ENCODE measurements at places on chromosomes 7 and 10.

- DNase-seq, result peak; percentile 90
Observed at GRCh38 chr10:61992671-61993668, 91.5 kb downstream of the ARID5B start.

GRCh38 chr10:115572740-115573455, 479.7 kb downstream of the ATRNL1 start:
- no peak for DNase-seq

DNA sequence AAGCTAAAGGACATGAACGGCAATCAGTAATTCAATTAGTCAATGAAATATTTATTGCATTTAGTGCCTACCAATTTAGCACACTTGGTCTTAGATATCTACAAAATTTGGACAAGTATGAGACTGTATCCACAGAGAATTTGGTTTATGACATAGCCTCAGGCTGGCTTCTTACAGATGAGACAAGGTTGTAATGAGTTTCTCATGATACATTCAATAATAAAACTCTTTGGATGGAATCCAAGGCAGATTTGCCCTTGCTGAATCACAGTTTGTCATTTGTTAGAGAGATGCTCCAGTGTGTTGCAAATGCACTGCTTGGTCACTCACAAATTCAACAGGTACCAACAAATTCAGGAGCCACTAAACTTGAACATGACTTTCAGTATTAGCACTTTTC, 162.5 kb downstream of the GPR37 start:
- DNase-seq, result peak; percentile 37

- DNase-seq, result no peak
Observed at GRCh38 chr7:20144801-20145200, 72.4 kb downstream of the MACC1 start.

GRCh38 chr7:16365177-16365576, 56.2 kb downstream of the CRPPA start:
- DNase-seq, result peak; percentile 15

- DNase-seq, result no peak
Observed at GRCh38 chr7:83096065-83096580, 66.6 kb downstream of the PCLO start.

- DNase-seq, result peak; percentile 38
Observed at GRCh38 chr10:112137154-112137987, 46.2 kb downstream of the GPAM start.

DNA sequence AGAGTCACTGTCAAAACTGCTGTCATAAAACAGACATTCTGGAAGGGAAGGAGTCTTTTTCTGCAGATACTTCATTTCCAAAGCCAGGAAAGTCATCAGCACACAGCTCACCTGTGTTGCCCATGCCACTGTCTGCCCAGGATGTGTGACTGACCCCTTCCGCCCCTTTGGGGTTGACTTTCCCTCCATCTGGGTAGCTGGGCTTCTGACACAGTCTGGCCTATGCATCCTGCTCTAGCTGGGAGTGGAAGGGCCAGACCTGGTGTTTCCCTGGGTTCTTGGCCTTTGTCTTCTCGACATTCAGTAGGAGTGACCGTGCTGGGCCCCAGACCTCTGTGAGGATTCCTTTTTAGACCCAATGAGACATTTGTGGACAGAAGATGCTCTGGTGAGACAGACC, 378.9 kb upstream of the NUPR2 start:
- no peak for DNase-seq

GRCh38 chr7:121545418-121545817, 149.3 kb upstream of the FAM3C start:
- DNase-seq, result no peak

DNA sequence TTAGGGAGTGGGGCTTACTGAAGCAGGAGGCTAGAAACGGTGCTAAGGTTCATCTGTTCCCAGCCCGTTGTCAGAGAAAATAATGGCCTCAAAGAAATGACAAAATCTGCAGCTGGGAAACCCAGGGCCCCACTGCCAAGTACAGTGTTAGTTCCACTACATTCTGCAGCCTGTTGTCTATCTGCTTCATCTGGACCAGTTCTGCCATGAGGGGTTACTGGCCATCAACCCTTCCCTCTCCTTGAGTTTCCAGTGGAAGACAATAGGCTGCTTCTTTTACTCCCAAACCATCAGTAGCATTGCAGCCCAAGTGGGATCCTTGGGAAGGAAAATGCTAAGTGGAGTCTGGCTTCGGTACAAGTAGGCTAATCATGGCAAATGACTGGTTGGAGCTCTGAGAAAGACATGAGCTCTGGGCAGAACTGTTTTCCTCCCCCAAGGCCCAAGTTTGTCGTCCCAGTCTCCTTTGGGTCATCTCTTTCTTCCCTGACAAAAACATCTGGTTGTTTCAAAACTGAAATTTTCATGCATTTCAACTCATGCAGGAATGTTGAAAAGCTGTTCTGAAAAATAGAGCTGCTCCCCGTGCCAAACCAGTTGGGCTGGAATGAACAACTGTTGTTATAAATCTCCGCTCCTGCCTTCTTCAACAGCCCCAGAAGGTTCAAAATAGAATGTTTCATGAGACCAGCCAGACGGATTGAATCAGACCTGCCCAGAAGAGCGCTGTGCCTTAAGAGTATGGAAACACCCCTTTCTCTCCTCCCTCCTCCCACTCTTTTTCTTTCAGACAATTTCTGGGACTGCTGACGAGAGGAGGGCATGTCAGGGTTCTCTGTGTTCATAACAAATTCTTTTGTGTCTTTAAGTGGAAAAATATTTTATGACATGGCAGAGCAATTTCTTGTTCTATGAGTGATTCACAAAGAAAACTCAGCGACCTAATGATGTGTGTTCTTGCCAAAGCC, 116.6 kb downstream of the RAB18 start:
- peak; percentile 79 for DNase-seq

- no peak for DNase-seq
Observed at GRCh38 chr7:94650147-94651051, 5.5 kb downstream of the SGCE start.

DNA sequence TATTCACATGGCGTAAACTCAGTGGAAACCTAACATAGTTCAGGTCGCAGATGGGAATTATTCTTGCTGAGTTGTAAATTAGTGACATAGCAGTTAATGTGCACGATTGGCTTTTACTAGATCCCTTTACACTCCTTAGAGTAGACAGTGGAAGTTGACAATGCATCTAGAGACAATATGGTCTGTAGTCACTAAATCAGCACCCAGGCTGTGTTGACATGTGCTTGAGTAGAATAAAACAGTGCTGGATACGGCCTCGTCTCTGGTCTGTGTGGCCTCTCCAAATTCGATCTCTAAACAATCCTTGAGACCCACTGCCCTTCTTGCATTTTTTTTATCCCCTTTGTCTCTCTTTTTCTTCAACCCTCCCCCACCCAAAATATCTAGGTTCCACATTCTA, 615.7 kb downstream of the SORCS1 start:
- DNase-seq, result no peak

DNA sequence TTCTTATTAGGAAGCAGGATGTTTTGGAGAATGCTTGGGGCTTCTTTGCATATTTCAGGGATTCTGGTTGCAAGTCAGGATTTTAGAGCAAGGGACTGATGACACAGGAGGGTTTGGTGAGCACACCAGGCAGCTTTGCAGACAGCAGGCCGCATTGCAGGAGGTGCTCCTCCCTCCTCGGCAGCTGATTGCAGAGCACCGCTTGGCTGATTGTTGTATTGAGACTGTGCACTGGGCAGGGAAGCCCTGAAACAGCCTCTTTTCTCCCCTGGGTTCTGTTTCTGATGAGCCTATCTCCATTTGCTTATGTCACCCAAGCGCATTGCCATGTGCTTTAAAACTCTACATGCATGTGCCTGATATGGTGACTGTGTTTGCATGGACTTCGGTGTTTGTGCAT, 769.6 kb downstream of the GRID1 start:
- no peak for DNase-seq

DNA sequence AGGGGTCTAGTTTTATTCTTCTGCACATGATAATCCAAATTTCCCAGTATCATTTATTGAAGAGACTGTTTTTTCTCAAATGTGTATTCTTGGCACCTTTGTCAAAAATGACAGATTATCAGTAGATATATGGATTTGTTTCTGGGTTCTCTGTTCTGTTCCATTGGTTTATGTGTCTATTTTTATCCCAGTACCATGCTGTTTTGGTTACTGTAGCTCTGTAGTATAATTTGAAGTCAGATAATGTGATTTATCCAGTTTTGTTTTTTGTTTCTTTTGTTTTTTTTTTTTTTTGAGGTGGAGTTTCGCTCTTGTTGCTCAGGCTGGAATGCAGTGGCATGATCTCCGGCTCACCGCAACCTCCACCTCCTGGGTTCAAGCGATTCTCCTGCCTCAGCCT, 61.6 kb upstream of the HELLS start:
- no peak for DNase-seq

GRCh38 chr7:136027160-136027559, 50.0 kb upstream of the MTPN start:
- no peak for DNase-seq

DNA sequence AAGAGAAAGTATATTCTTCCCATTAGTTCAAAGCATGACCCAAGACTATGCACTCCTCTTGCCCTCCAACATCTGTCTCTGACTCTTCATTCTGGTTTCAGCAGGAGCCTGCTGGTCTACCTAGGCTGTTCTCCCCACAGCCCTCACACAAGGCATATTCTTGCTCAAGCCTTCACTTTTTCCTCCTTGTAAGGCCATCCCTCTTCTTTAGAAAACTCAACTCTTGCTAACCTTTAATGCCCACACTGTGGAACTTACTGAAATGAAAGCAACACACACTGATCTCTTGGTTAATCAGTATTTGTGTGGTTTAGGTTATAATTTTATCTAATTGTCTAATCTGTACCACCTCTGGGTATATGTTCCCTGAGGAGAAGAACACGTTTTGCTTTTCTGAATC, 75.8 kb downstream of the PRKCQ start:
- no peak for DNase-seq

DNA sequence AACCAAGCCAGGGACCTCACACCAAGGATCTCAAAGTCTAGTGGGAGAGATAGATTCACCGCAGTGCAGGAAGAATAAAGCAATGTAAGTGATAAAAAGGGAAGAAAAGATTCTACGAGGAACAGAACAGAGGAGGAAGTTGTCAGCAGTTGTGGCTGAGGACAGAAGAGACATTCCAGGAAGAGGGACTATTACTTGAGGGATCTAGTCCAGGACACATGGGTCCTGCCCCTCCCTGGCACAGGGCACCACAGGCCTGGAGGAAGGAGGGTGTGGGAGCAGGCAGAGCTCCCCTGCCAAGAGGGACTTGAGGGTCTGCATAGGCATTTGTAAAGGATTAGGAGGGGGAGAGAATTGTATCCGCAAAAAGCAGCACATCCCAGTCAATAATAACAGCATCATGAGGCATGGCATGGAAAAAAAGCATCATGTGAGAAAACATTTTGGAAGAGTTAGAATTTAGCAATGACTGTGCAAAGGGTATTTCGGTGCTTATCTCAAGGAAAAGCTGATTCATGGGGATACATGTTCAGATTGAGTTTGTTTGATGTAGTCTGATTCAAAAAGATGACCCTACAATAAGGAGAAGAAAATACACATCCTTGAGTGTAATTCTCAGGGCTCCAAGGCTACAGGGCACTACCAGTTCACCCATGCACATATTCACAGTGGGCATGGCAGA, 12.7 kb downstream of the C10orf71 start:
- DNase-seq, result no peak

GRCh38 chr7:149723082-149723767, 50.2 kb downstream of the ZNF467 start:
- no peak for DNase-seq

GRCh38 chr7:157771-158625, 34.4 kb upstream of the FAM20C start:
- no peak for DNase-seq

- DNase-seq, result peak; percentile 85
Observed at GRCh38 chr10:132942101-132943057, at the start of gene CFAP46. CFAP46 (minus strand) TSS chr10:132942570; CDS start chr10:132942484, 86 bp downstream.

DNA sequence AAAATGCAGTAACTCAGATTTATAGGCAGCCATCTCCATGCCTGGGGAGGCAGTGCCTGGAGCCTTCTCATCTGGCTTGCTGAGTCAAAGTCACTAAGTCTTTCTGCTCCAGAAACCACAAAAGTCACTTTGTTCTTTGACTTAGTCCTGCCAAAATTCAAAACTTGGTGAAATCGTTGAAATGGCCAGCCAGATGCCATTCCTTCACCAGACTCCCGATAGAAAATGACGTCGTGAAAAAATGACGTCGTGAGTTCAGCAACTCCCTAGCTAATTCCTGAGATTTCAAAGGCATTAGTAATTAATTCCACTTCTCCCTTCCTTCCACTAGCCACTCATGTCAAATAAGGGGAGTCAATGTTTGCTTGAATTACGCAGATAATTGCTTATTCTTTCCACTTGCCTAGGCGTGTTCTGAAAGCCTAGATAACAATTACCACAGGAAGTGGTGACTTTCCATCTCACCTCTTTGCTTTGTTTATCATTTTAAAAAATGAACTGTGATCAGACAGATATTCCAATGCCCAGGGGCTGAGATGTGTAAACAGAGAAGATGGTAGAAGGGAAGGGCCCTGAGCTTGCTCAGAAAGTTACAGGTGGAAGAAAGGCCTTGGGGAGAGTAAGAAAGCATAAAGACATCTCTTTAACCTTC, 48.5 kb upstream of the OSBPL3 start:
- peak; percentile 84 for DNase-seq

DNA sequence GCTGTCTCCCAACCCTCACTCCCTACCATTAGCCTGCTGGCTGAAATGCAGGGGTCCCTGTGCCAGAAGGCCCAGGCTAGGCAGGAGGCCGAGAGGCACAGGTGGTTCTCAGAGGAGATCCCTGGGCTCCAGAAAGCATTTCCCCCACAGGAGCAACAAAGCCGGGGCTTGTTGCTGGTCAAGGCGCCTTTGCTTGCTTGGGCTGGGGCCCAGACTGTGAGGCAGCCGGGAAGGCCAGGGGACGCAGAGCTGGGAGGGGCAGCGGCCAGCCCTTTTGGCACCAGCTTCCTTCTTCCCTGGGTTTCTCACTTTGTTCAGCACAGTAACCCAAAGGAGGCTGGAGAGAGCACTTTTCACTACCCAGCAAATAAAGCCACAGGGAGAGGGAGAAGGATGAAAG, 48.6 kb downstream of the FBXW4 start:
- DNase-seq, result no peak

DNA sequence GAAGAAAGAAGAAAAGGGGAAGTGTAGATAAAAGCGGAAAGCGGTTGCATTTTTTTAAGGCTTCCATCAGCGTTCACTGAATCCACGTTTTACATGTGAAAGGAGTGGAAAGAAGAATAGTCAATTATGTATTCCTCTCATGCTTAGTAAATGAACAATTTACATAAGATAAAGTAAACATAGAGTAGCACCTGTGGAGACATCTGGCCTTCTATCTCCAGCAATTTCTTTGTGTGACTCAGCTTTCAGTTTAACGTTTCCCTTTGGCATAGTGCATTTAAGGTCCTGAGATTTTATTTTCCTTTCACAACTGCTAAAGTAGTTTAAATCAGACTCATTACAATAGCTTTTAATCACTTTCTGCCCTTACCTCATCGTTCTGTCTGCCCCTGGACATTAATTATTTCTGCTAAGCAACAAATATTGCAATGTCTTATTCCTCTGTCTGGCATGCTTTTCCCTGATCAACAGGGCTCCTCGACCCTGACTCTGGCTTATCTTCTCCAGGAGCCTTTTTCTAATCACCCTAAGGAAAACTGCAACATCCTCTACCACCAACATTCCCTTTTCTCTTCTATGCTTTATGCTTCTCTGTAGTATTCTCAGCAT, 383.5 kb upstream of the VWC2 start:
- no peak for DNase-seq

Data from foreskin fibroblast (primary cell).